Activated CD4-positive, alpha-beta T cell treated with anti-CD3 and anti-CD28 coated beads, Interleukin-2, amount 50 U/mL, for 48 hours (primary cell): ENCODE measurements at places on chromosomes 5 and 9.

DNA sequence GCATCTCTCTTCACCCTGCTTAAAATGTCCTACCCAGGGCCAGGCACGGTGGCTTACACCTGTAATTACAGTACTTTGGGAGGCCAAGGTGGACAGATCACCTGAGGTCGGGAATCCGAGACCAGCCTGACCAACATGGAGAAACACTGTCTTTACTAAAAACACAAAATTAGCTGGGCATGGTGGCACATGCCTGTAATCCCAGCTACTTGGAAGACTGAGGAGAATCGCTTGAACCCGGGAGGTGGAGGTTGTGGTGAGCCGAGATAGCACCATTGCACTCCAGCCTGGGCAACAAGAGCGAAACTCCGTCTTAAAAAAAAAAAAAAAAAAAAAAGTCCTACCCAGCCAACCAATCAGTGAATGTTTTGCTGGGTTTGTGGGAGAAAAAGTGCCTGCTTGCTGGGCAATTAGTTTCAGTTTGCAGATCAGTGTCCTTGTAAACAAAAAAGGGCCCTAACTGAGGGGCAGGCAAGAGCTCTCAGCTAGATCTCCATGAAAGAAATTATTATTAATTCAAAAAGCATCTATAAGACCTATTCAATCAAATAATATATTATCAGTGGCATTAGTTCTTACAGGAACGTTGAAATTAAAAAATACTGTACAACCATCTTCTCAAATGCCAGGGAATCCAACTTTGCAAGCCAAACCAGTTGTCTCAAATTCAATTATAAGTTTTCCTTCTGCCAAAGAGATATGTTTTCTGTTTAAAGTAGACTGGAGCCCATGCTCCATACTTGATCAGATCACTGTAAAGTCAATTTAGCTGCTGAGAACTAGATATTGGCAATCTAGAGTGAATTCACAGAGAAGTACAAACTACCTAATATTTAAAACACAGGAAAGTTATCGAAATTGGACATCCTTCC lies 3.9 kb downstream of the MEGF9 start:
- no peak for DNase-seq

- DNase-seq = no peak
Measured at GRCh38 chr9:125768803-125769202, 21.6 kb downstream of the PBX3 start.

GRCh38 chr5:9698841-9699240 lies 68.7 kb upstream of the TAS2R1 start:
- DNase-seq = no peak

GRCh38 chr5:143514616-143515335 lies 111.3 kb upstream of the NR3C1 start:
- no peak for DNase-seq

DNA sequence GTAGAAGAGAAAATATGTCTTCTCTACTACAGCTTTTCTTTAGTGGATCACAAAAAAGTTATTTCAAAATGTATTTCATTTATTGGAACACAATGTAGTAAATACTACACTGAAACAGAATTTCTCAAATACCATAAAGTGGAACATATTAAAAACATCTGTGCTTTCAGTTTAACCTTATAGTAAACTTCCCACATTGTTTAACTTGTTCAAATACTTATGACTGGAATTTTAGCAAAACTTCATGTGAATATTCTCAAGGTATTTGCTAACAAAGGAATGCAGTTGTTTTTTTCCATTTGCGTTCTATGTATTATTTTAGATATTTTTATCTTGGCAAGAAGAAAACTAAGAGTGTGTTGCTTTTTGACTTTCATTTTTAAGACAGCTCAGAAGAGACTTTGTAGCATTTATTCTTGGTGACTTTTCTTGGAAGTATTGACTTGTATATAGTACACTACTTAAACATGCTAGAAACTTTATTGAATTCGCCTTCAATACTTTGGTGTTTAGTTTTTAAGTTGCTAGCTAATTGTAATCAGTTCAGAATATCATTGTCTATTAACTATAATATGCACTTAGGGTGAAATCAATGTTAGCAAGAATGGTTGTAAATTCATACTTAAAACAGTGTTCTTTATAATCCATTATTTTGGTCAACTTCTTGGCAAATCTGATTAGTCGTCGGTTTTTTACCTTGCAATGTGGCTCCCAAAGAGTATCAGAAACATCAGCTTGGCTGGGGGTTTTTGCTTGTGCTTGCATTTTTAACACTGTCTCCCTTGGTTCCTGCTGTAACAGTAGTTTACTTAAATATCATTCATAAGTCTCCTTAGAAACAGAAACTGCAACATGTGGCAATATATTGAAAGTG lies 5.0 kb upstream of the RHOBTB3 start:
- no peak for DNase-seq

DNA sequence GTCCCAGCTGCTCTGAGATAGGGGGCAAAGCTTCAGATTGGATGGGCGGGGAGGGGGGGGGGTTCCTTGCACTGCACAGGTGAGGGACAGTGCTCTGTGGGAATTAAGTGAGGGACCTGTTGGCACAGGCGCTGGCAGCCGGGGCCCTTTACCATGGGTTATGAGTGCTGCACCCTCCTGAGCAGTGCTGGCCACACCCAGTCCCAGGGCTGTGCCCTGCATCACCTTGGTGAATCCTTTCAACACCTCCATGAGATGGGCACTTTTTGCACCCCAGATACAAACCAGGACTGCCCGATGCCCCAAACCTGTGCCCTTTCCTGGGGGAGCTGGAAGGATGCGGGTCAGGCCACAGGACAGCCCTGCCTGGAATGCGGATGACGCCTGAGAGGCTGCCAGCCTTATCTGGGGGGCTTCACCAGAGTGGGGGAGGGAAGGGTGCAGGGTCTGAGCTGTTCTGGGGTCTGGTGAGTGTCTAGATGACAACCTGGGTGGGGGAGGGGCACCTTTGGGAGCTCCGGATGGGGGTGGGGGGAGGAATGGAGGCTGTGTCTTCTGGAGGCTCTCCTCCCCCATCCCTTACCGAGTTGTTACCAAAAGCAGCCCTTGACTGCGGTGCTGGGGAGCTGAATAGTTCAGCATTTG lies 5.2 kb downstream of the CRB2 start:
- DNase-seq = no peak

DNA sequence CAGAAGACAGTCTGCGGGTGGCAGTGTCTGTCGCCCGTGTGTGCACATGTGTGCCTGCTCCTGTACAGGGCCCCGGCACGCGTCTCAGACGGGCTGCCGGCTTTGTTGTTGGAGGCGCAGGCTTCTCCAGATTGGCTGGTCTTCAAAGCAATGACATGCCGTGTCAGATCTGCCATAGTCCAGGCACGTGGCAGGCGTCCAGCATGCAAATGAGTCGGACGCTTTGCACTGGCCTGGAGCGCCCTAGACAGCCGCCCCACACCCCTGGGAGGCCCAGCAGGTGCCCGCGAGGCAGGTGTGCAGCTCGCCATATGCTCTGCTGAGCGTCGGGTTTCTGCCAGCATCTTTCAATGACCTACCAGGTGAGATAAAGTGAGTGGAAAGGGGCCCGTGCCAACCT lies 71.5 kb downstream of the GADD45G start:
- no peak for DNase-seq

DNA sequence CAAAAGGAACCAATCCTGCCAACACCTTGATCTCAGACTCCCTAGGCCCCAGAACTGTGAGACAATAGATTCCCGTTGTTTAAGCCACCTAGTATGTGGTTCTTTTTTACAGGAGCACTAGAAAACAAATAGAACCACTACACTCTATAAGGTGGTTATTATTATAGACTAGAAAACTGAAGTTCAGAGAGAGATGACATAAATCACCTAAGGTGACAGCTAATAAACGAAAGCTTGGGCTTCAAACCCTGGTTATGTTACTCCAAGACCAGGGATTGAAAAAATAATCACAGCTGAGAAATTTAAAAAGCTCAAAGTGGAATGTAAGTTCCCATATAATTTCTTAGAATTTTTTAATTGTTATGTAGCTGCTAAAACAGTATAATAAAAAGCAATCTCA lies 716.2 kb upstream of the DMAC1 start:
- DNase-seq = no peak

- DNase-seq = no peak
Measured at GRCh38 chr5:79297661-79298060, 61.7 kb downstream of the JMY start.

- peak; percentile 79 for DNase-seq
Measured at GRCh38 chr9:122350577-122351355, 20.1 kb upstream of the PTGS1 start.

- no peak for DNase-seq
Measured at GRCh38 chr5:165863239-165863638, 2357.8 kb downstream of the MAT2B start.

DNA sequence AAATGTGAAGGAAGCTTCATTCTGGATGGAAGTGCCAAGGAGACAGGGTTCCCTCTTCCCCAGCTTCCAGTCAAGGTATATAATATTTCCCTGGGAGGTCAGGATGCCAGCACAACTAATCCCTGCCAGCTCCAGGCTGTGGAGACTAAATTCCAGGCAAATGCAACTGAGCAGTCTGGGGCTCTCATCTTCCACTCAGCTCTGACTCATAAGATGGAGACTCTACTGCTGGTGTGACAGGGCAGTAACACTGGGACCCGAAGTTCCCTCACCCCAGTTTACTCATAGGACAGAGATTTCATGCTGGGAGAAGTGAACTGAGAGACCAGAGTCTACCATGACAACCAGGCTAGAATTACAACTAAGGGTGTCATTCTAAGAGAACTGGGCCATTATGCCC lies 235.4 kb downstream of the FSTL4 start:
- DNase-seq = no peak

DNA sequence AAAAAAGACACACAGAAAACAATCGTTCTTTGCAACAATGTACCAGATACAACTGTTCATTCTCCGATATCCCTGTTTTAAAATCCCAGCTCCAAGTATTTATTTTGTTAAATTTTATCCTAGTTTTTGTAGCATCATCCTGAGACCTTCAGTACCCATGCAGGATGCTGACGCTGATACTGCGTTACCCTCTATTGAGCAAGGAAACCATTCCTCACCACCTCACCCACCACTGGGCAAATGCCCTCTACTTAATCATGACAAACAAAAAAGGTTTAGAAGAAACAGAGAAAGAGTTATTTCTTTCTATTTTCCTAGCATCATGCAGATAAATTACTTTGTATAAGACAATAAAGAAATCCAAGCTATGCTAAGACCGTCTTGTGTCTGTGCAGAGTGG lies 136.1 kb upstream of the PCA3 start:
- DNase-seq = no peak

- DNase-seq = no peak
Measured at GRCh38 chr9:81397481-81398381, 291.6 kb downstream of the TLE1 start.

GRCh38 chr9:89634995-89635742 lies 30.4 kb downstream of the GADD45G start:
- DNase-seq = no peak

- no peak for DNase-seq
Measured at GRCh38 chr9:98214811-98215210, 22.4 kb upstream of the CORO2A start.

- no peak for DNase-seq
Measured at GRCh38 chr5:74767579-74767913, 497 bp downstream of the NSA2 start.

- DNase-seq = no peak
Measured at GRCh38 chr9:10274175-10274574, 338.6 kb downstream of the PTPRD start.

GRCh38 chr5:96517295-96517694 lies 84.2 kb upstream of the PCSK1 start:
- DNase-seq = no peak

DNA sequence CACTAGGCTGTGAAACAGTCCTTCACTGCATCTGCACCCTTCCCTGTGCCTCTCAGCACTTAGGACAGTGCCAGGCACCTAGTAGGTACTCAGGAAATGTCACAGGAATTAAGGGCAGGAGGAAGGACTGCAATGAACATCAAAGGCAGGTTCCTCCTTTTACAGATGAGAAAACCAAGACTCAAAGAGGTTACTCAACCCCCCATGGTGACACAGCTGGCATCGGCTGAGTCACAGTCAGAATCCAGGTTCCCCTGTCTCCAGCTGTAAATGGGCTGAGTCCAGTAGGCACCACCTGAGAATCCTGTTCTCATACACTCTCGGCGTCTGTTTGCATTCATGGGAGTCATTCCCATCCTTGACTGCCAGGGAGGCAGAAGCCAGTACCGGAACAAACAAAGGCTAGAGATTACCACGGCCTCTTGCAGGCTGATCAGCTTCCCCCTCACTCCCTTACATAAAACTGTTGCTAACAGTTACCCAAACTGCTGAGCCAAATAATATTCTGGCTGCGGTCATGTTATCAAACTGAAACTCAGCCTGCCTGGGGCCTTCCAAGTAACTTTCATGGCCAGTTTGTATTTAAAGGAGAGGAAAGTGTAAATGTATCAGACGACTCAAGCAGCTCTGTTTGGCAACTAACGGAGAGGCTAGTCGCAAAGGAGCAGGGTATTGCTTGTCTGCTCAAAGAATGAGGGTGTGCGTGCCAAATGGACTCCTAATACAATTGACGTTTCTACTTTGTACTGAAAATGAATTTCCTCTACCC lies 201.7 kb downstream of the PAPPA start:
- no peak for DNase-seq

- DNase-seq = peak; percentile 45
Measured at GRCh38 chr9:33447799-33448553, 583 bp upstream of the AQP3 start.

DNA sequence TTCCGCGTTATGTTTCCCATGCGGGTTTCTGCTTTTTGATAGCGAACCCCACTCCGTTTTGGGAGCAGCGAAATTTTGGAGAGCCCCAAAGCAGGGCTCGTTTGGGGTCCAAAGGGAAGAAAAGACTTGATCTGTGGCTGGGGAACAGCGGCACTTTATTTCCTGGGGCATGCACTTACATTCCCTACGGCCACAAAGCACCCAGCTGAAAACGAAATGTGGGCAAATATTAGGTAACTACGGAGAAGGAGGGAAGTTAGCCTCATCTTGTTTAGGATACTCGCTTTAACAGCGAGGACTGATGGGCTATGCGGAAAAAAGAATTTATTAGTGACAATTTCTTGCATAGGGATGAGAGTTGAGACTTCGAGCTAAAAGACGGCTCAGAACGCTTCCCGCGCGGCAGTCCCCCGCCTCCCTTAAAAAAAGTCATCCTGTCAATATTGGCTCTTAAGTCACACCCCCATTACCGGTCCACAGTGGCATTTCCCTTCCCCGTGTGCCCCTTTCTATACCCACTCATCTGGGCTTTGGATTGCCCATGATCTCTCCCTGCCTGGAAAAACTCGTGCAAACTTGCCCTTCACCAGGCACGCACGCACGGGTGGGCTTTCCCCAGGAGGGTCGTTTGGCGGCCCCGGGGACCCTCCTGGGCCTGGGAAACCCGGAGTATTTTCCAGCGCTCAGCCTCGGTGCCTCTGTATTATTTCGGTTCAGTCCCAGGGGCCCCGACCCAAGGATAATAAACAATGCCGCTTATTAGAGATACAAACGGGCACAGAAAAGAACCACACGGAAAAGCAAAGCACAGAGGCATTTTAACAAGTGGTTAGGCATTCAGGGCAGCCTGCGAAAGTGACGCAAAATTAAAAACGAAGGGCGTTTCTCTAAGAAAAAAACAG lies 35.8 kb upstream of the NFIB start:
- DNase-seq = no peak
